ENCODE measurements at places on chromosomes 2 and 18.

DNA sequence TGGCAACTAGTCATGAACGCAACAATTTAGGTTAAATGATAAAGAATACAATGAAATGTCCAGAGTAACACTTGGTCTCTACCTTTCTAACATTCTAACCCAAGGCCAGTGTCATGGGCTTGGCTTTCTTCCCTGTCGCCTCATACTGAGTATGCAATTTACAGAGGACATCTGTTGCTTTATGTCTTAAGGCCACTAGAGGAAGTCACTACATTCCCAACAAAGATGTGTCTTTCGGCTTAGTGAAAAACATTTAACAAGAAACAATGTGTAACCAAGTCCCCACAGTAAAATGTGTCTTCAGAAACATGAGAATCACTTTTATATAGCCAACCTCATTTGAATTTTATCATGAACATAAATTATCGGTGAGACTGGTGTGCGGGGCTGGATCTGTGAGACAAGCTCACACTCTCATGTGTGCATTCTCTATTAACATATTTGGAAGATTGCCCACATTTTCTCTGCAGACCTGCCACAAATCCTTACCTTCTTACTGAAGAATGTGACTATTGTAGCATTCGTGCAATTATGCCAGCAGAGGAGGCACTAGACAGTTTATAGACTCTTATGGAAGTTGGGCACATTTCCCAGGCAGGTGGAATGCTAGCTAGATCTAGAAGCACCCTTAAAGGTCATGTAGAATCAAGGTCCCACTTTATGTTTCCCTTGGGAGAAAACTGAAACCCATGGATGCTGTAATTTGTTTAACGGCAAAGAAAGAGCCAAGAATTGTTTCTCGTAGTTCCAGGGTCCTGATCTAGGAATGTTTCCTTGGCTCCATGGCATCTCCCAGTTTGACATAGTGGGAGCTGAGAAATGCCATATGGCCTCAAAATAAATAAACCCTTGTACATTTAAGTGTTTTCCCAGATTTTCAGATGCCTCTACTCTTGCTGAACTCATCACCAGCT, 101.8 kb downstream of the CD226 start:
- peak; percentile 0 for DNase-seq

GRCh38 chr18:33803636-33804035, 225.6 kb downstream of the ASXL3 start:
- DNase-seq = no peak

- peak; percentile 49 for DNase-seq
These were observed 194.1 kb downstream of the TPGS2 start for GRCh38 chr18:36634573-36635216.

- no peak for DNase-seq
These were observed 1109.7 kb downstream of the SOCS6 start for GRCh38 chr18:71398531-71398930.

- DNase-seq = peak; percentile 56
These were observed 34.1 kb downstream of the PTPRM start for GRCh38 chr18:7601246-7601615.

GRCh38 chr2:20423847-20424246, 23.0 kb upstream of the RHOB start:
- no peak for DNase-seq

DNA sequence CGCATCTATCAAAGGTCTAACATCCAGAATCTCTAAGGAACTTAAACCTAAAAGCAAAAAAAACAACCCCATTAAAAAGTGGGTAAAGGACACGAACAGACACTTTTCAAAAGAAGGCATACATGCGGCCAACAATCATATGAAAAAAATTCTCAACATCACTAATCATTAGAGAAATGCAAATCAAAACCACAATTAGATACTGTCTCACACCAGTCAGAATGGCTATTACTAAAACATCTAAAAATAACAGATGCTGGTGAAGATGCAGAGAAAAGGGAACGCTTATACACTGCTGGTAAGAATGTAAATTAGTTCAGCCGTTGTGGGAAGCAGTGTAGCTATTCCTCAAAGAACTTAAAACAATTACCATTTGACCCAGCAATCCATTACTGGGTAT, 38.0 kb downstream of the PPP3R1 start:
- no peak for DNase-seq

GRCh38 chr18:79523206-79523735, 127.5 kb downstream of the NFATC1 start:
- no peak for DNase-seq

DNA sequence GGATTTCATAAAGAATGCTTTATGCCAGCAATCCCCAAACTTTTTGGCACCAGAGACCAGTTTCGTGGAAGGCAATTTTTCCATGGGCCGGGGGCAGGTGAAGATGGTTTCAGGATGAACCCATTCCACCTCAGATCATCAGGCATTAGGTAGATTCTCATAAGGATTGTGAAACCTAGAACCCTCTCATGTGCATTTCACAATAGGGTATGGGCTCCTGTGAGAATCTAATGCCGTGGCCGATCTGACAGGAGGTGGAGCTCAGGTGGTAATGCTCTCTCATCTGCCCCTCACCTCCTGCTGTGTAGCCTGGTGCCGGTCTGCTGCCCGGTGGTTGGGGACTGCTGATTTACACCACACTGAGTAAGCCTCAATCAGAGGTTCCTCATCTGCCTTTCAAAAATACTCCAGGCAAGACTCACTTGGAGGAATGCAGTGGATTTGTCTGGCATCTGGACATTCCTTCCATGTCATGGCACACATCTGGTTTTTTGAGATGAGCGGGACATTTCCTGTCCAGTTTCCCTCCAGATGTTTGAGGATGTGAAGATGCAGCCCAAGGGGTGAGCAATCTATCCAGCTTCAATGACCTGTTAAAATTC, 185.8 kb downstream of the VAPA start:
- peak; percentile 5 for DNase-seq

DNA sequence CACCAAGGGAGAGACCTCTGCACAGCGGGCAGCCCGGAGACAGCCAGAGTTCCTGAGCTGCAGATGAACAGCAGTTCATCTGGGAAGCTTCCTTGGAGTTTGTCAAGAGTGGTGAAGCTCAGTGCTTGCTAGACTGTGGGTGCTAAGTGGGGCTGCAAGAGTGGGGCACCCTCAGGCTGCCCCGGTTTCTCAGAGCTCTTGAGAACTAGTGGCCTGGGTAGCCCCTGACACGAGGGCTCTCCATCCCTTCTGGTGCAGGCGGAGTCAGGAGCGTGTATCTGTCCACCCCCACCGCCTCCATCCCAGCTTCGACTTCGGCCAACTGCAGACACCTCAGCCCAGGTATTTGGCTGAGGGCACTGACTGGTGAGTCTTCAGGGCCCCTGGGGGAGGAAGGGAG, 222.0 kb downstream of the LOXHD1 start:
- no peak for DNase-seq

GRCh38 chr18:5150894-5151293, 46.2 kb downstream of the AKAIN1 start:
- no peak for DNase-seq

DNA sequence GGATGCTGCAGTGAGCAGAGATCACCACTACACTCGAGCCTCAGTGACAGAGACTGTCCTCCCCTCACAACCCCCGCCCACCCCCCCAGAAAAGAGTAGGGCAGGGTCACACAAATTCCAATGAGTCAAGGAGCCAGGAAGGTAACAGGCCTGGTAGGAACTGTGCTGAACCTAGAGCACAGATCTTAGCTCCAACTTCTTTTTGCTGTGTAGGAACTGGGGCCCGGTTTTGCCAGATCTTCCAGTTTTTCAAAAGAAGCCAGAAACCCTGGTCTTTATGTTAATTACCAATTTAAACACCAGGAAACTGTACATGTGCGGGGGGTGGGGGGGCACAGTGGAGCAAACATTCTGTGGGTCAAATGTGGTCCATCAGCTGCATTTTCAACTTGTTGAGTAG, 71.0 kb downstream of the PRPF40A start:
- DNase-seq = no peak

GRCh38 chr2:70143314-70144150, 47.3 kb downstream of the C2orf42 start:
- peak; percentile 51 for DNase-seq

DNA sequence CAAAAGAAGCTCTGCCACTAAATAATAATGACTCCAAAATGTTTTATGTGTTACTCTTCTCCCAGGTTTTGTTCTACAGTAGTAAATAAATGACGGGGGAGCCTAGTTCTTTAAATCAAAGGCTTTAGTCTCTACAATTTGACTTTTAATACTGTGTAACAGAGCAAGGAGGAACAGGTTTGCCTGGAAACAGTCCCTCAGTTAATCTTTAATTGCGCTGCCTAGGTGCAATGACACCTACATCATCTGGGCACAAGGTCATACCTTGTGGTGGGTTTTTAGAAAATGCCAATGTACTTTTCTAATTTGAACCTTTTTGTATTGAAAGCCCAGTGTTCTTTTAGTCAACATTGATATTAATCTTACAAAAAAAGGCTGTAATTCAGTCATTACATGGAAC, 287.3 kb upstream of the SETBP1 start:
- DNase-seq = no peak

DNA sequence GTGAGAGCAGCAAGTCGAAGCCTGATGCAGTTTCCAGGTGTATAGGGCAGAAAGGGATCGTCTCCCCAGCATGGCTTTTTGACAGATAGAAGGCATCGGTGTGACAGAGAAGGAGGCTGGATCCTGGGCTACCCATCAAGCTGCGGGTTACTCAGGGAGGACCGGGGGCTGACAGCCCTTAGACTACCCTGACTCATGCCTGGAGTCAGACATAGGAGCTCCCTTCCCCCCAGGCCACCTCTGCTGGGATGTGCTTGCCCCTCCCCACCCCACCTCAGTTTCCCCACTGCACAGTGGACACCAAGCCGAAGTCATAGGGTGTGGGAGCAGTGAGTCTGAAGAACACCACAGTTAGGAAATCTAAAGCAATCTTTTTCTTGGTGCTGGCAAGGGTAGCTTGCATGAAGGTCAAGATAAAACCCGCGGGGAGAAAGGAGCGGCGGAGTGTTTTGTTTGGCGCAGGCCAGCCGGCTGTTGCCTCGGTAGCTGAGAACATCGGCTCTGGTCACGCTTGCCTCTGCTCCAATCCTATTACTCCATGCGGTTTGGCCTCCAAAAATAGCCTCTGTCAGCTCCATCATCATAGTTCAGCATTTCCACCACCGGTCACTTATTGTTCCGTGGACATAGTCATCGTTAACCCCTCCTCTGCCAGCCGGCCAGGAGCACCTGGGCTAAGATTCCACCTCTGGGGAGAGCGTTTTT, 169.2 kb upstream of the GLI2 start:
- no peak for DNase-seq

DNA sequence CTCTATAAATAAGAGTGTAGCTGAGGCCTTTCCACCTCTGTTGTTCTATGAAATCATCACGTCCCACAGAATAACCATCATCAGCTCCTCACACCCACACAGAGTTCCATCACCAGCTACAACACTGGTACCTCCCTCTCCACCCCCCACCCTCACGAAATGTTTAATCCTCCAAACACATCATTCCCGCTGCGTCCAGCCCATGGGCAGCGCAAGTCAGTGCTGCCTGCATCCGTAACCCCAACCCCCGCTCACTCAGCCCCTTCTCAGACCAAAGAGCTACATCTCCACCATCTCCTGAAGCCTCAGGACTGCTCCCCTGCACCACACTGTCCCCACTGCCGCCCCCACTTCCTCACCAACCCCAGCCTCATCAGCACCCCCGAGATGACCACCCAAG, 19.4 kb downstream of the DNMT3A start:
- no peak for DNase-seq

Data from HFFc6 (cell line).